ENCODE measurements at places on chromosomes 4 and X. TPM values are rescaled to one million over a fixed set of nuclear protein-coding genes. Genes with fewer than 3 reads are reported as not detected.
A peak's percentile ranks its signal among the peaks of the same experiment; 100 is the strongest.

Gene UPF3B
- 20.7 TPM for total RNA-seq

- H3K4me3 ChIP-seq = no peak overlapping the region
- H3K27me3 ChIP-seq = no peaks in the 10 kb centered on the region
- H3K4me1 ChIP-seq = peaks cover 27% of the 10 kb centered on the region
- no peak for DNase-seq
Observed at GRCh38 chrX:115499112-115499805, 61.7 kb upstream of the PLS3 start.

GRCh38 chrX:118215346-118215745 is 98.7 kb upstream of the KLHL13 start:
- H3K4me1 ChIP-seq = peaks cover 4% of the 10 kb centered on the region
- DNase-seq = no peak
- H3K27me3 ChIP-seq = no peaks in the 10 kb centered on the region
- no peak overlapping the region for H3K27ac ChIP-seq

DNA sequence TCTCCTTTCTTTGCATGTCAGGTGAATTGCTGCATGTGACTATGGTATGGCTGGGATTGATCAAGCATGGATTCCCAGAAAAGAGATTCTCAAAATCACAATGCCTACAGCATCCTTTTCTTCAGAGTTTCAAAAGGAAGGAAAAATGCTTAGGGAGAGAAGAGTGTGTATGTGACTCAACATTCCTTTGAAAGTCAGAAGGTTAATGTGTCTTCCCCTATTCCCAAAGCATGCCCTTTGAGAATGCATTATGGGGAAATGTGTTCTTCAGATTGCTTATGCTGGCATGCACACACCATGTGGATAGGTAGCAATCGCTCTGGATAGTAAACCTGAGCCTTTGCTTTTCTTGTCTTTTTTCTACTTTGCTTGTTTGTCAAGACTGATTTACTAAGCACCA is 78.5 kb downstream of the ELOVL6 start:
- H3K36me3 ChIP-seq = peaks cover 5% of the 10 kb centered on the region
- H3K4me3 ChIP-seq = peak overlapping the region; percentile 18

DNA sequence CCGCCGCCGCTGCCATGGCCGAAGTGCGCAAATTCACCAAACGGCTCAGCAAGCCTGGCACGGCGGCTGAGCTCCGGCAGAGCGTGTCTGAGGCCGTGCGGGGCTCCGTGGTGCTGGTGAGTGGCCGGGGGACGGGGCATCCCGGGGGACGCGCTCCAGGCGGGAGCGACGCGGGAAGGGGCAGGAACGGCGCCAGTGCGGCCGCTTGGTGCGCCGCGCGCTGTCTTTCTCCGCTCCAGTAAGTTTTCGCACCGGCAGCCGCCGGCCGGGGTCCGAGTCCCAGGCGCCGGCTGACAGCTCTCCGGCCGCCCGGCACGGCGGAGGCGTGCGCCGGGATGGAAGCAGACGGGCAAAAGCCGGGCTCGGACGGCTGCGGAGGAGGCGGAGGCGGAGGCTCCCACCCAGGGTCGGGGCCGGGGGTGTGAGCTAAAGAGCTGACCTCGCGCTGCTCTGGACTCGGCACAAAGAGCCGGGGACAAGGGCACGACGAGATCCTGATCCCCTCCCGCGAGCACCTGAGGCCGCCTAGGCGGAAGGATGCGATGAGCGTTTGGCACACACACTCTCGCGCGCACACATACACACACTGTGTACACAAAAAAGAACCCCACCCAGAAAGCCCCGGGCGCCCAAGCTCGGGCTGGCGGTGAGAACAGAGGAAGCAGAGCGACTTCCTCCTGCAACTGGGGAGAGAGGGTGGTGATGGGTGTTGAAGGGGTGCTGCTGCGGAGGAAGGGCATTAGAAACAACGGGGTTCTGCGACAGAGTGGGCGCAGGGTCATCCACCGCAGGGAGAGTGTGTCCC is 545 bp downstream of the DOCK11 start:
- no peaks in the 10 kb centered on the region for H3K36me3 ChIP-seq
- H3K27ac ChIP-seq = peak overlapping the region; percentile 75
- DNase-seq = peak; percentile 21
- H3K4me1 ChIP-seq = peaks cover 22% of the 10 kb centered on the region
- peak overlapping the region; percentile 89 for H3K4me3 ChIP-seq
- no peaks in the 10 kb centered on the region for H3K27me3 ChIP-seq
